ENCODE measurements at places on chromosomes 5 and 9. TPM values are rescaled to one million over a fixed set of nuclear protein-coding genes. Genes with fewer than 3 reads are reported as not detected.

DNA sequence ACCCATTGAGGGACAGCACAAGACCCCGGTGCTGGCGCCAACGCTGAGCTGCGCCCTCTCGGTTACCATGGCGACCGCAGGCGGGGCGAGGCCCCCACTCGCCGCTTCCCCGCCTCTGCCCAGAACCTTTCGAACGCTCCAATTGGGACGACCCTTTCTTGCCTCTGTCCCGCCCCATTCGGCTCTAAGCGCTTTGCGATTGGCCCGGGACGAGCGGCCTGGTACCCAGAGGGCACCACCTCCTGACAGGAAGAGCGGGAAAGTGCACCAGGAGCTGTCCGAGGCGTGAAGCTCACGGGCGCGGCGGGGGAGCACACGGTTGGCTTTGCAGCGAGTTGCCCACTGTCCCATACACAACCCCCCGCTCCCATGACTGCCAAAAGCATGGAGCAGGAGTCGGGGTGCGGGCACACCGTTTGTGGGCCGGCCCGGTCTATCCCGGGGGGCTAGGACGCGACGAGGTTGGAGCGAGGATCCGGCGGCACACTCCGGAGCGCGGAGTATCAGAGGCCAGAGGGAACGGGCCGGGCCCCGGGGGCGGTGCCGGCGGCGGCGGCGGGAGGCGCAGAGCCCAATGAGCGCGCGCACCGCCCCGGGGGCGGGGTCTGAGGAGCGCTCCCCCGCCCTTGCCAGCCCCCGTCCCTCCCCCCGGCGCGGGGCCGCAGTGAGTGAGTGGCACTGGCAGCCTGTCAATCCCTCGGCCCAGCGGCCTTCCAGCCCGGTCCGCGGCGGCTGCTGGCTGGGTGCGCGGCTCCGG lies 978 bp upstream of the PBX3 start:
- H3K4me1 ChIP-seq = no peaks in the 10 kb centered on the region
- peak overlapping the region; percentile 92 for H3K27ac ChIP-seq
- no peaks in the 10 kb centered on the region for H3K36me3 ChIP-seq
- H3K4me3 ChIP-seq = peak overlapping the region; percentile 65
- DNase-seq = peak; percentile 90

DNA sequence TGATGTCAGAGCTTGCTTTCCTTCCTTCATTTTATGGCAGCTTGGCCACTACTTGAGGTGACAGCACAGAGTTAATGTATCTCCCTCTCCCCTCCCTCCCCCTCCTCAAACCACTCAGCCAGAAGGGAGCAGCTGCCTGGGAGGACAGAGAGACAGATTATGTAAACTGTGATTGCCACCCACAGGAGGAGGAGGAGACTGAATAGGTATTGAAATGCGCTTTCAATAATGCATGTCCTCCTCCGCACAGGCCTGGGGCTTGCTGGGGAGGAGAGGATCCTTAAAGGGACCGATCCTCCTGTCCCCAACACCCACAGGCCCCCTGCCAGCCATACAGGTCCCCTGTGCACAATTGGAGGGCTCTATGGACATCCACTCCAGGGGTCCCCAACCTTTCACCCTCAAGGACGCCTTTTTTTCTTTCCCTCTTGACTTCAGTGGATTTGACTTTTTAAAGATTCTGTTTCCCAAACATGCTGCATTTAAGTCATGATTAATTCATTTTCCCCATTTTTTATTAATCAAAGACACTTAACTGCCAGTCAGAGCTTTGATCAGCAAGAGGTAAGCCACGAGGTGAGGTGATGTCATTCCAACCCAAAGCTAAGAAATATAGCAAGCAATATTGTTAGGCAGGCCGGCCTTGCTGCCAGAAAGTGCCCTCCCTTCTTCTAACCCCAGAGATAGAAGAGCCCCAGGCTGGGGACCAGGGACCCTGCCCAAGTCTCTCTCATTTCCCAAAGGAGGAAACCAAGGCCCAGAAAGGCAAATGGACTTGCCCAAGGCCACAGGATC lies 47.5 kb upstream of the CPLX2 start:
- H3K27ac ChIP-seq = no peak overlapping the region
- DNase-seq = no peak
- H3K36me3 ChIP-seq = no peaks in the 10 kb centered on the region
- H3K4me3 ChIP-seq = no peak overlapping the region
- peaks cover 4% of the 10 kb centered on the region for H3K27me3 ChIP-seq
- no peaks in the 10 kb centered on the region for H3K4me1 ChIP-seq

DNA sequence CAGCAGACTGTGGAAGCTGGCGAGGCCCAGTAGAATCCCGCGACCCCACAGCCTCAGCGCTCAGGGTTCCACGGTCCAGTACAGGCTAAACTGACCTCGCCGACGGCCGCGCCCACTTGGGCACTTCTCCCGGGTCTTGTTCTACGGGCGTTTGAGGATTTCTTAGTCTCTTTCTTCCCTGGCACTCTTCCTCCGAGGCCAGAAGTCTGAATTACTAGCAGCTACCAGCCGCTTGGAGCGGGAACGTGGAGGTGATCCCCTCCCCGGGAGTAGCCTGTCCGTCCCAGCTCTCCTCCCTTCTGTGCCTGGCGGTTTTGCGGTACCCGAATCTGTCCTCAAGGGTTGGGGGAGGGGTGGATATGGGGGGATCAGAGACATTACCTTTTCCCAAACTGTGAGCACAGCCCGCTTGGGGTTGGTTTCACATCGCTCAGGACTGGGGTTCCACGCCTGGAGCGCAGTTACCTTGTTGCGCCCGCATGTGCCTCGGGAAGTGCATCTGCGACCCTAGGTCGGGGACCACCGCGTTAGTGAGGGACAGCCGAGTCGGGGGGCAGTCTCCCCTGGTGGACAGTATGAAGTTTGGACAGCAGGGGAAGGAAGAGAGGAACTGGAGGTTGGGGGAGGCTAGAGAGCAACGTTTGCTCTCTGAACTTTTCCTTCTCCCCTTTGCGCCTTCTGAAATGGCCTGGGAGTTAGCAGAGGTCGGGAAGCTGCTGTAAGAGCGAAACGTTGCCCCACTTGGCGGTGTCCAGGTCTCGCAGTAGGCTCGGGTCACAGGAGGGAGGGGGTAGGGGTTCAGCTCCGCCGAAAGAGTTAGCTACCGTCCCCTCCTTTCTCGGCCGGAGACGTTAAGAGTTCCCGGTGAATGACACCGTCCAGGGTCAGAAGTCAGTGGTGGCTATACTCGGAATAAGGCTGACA lies 190.8 kb downstream of the MEF2C start:
- H3K4me1 ChIP-seq = no peaks in the 10 kb centered on the region
- no peak overlapping the region for H3K27ac ChIP-seq
- H3K36me3 ChIP-seq = no peaks in the 10 kb centered on the region
- H3K27me3 ChIP-seq = peaks cover 98% of the 10 kb centered on the region
- DNase-seq = no peak
- H3K4me3 ChIP-seq = no peak overlapping the region

DNA sequence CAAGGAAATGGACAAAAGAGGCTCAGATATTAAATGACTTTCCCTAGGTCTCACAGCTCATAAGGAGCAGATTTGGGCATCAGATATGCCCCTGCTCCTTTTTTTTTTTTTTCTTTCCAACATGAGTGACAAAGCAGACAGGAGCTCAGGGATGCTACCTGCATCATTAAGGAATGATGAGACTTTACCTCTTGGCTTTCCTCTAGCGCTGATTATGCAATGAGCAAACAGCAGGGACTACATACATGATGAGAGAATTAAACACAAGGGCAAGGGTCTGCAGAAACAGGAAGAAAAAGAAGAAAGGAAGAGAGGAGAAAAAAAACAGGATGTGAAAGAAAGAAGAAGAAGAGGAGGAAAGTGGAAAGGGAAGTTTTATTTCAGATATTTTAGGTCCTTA lies 179.9 kb downstream of the PPP2R2B start:
- no peaks in the 10 kb centered on the region for H3K36me3 ChIP-seq
- no peak for DNase-seq
- H3K27ac ChIP-seq = no peak overlapping the region
- H3K4me3 ChIP-seq = no peak overlapping the region
- no peaks in the 10 kb centered on the region for H3K4me1 ChIP-seq

DNA sequence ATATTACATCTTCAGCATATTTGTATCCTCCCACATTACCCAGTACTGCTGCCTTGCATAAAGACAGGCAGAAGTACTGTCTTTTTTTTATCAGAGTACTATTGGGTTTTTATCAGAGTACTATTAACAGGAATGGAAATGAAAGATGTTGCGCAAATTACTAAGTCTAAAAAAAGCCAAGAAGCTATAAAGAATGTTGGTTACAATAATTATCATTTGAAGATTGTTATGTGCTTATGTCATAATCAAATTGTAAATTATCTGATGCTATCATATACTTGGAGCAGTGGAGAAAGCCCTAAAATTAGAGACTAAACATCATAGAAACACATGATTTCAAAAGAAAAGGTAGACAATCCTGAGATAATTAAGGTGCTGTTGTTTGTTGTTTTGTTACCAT lies 188.8 kb downstream of the CCDC192 start:
- H3K4me3 ChIP-seq = no peak overlapping the region
- no peaks in the 10 kb centered on the region for H3K27me3 ChIP-seq
- no peaks in the 10 kb centered on the region for H3K36me3 ChIP-seq
- no peak for DNase-seq
- H3K27ac ChIP-seq = no peak overlapping the region

- no peaks in the 10 kb centered on the region for H3K4me1 ChIP-seq
- no peaks in the 10 kb centered on the region for H3K27me3 ChIP-seq
- H3K4me3 ChIP-seq = no peak overlapping the region
Observed at GRCh38 chr5:137075163-137075970, 423.8 kb downstream of the SPOCK1 start.

DNA sequence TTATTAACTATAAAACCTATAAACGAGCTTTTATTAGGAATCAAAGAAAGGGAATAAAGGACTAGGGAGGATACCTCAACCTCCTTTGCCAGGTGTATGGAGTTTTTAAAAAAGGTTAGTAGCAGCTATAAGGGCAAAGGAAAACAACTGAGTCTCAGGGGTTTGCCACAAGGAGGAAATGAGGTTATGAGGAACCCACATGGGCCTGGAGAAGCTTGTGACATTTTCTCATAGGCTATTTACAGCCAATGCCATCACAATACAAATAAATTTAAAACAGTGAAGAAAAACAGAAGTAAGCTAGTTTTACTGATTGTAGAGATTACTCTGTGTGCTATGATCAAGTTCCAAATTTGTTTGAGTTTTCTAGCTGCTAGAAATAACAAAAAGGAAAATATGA lies 92.6 kb downstream of the CDKN2A start:
- no peak for DNase-seq
- no peaks in the 10 kb centered on the region for H3K4me1 ChIP-seq
- no peak overlapping the region for H3K27ac ChIP-seq
- H3K4me3 ChIP-seq = no peak overlapping the region
- H3K36me3 ChIP-seq = no peaks in the 10 kb centered on the region

- peak overlapping the region; percentile 75 for H3K4me3 ChIP-seq
- no peak for DNase-seq
- H3K4me1 ChIP-seq = peaks cover 23% of the 10 kb centered on the region
- H3K27ac ChIP-seq = peak overlapping the region; percentile 83
- peaks cover 7% of the 10 kb centered on the region for H3K36me3 ChIP-seq
Observed at GRCh38 chr9:131273856-131274673, 2.2 kb downstream of the FAM78A start.

DNA sequence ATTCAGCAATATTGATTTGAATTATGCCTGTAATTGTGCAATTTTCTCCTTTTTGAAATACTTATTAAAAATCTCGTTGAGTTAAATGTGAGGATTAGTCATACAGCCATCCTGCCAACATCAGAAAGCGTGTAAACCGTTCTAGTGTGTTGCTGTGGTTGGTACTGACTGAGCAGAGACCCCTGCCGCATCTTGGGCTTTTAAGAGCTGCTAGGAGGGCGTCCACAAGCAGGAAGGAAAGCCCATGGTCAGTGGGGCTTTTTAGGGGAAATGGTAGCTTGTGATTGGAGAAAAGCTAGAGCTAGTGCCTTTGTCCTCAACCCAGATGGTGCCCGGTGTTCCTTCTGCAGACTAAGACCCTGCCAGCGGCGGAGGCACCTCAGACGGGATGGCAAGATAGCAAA lies 1.3 kb downstream of the SDHA start:
- no peaks in the 10 kb centered on the region for H3K27me3 ChIP-seq
- H3K4me1 ChIP-seq = peaks cover 9% of the 10 kb centered on the region
- peaks cover 7% of the 10 kb centered on the region for H3K36me3 ChIP-seq
- H3K27ac ChIP-seq = peak overlapping the region; percentile 78

- H3K4me3 ChIP-seq = no peak overlapping the region
- no peak overlapping the region for H3K27ac ChIP-seq
- no peaks in the 10 kb centered on the region for H3K4me1 ChIP-seq
- DNase-seq = no peak
- no peaks in the 10 kb centered on the region for H3K36me3 ChIP-seq
Observed at GRCh38 chr9:92488681-92489550, 6.6 kb upstream of the ASPN start.

GRCh38 chr9:5953743-5954707 lies 61.4 kb downstream of the RANBP6 start:
- H3K36me3 ChIP-seq = peaks cover 2% of the 10 kb centered on the region
- DNase-seq = no peak
- H3K27me3 ChIP-seq = no peaks in the 10 kb centered on the region
- H3K4me3 ChIP-seq = no peak overlapping the region

GRCh38 chr9:113247640-113248039 lies 26.3 kb downstream of the SLC31A1 start:
- H3K4me3 ChIP-seq = no peak overlapping the region
- DNase-seq = no peak
- H3K27me3 ChIP-seq = no peaks in the 10 kb centered on the region
- H3K27ac ChIP-seq = no peak overlapping the region
- H3K36me3 ChIP-seq = no peaks in the 10 kb centered on the region

DNA sequence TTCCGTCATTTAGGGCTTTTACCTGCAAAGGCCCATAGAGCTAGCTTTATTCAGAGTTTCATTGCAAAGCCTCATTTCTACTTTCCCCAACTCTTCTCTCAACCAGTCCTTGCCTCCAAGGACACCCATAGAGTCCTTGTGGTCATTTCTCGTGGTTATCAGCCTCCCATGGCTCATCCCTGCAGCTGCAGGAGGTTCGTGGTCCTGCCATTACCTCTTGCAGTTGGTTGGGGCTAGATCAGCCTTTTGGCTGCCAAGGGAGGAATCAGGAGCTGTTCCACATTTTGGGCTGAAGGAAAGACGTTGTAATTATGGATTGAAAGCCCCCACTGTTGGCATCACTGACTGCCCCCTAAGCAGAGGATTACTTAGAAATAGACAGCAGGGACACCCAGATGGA lies 231.0 kb downstream of the MAN2A1 start:
- peak overlapping the region; percentile 81 for H3K27ac ChIP-seq
- no peak overlapping the region for H3K4me3 ChIP-seq
- H3K4me1 ChIP-seq = peaks cover 38% of the 10 kb centered on the region
- no peaks in the 10 kb centered on the region for H3K36me3 ChIP-seq
- no peak for DNase-seq
- H3K27me3 ChIP-seq = no peaks in the 10 kb centered on the region

- H3K36me3 ChIP-seq = no peaks in the 10 kb centered on the region
- no peak overlapping the region for H3K4me3 ChIP-seq
- no peak overlapping the region for H3K27ac ChIP-seq
- peaks cover 22% of the 10 kb centered on the region for H3K4me1 ChIP-seq
Observed at GRCh38 chr5:160508780-160509361, 87.2 kb downstream of the PTTG1 start.

GRCh38 chr9:114681594-114682332 lies at the start of gene TEX48:
Gene TEX48 (minus strand): TSS chr9:114682192. CDS start chr9:114671723, 10,469 bp downstream.
- H3K36me3 ChIP-seq = no peaks in the 10 kb centered on the region
- DNase-seq = no peak
- H3K27ac ChIP-seq = no peak within 1 kb of the TSS
- no peak within 1 kb of the TSS for H3K4me3 ChIP-seq
- no peaks in the 10 kb centered on the region for H3K4me1 ChIP-seq

Gene AHRR
- total RNA-seq = 0.52 TPM

Gene IQGAP2
- total RNA-seq = 20.7 TPM

Gene ZNF354B
- 11.9 TPM for total RNA-seq

Gene ASPN
- total RNA-seq = 9.8 TPM

Gene PAPPA
- total RNA-seq = 0.28 TPM

Gene CRHBP
- total RNA-seq = 0.76 TPM

Gene CYLC2
- not detected for total RNA-seq

Gene TBC1D9B
- total RNA-seq = 13.9 TPM

All from thymus (tissue), 14 donors.